ENCODE measurements at places on chromosomes 5 and 9.

- no peak for DNase-seq
Observed at GRCh38 chr5:94778732-94779131, 160.3 kb downstream of the SLF1 start.

GRCh38 chr9:134399435-134400056 is 73.3 kb downstream of the RXRA start:
- DNase-seq = no peak

GRCh38 chr5:131419877-131420276 is 156.0 kb downstream of the CDC42SE2 start:
- no peak for DNase-seq

GRCh38 chr5:59428391-59428790 is 465.1 kb downstream of the PDE4D start:
- no peak for DNase-seq

DNA sequence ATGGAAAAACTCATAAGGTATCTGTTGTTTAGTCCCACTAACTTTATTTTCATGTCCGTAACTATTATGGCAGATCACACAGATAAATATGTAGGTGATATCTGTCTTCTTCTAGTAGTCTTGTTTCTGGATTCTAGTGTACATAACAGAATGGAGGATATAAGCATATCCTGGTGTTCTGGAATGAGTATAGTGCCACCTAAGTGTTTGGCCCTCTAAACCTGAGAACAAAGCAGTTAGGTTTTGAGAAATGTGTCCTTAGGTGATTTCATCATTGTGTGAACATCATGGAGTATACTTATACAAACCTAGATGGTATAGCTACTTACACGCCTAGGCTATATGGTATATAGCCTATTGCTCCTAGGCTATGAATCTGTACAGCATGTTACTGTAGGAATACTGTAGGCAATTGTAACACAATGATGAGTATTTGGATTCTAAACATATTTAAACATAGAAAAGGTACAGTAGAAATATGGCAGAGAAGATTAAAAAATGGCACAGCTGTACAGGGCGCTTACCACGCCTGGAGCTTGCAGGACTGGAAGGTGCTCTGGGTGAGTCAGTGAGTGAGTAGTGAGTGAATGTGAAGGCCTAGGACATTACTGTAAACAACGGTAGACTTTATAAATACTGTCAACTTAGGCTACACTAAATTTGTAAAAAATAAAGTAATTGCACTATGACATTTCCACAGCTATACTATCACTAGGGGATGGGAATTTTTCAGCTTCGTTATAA is 150.3 kb upstream of the SLC24A2 start:
- DNase-seq = no peak

DNA sequence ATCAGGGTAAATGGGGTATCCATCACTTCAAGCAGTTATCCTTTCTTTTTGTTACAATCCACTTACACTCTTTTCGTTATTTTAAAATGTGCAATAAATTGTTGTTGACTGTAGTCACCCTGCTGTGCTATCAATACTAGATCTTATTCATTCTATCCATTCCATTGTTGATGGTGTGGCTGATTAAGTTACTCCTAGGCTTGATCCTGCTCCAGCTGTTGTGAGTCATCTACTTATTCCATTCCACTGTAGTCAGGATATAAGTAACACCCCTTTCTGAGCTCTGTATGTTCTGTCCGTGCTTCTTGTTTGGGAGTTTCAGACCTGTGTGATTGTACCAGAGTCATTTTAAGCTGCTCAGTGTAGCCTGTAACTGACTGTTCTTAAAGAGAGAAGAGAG is 122.5 kb upstream of the RUSC2 start:
- DNase-seq = no peak

GRCh38 chr5:177537389-177538361 is 16.7 kb downstream of the FAM193B start:
- DNase-seq = no peak

- no peak for DNase-seq
Observed at GRCh38 chr5:160799184-160799583, 52.8 kb downstream of the ATP10B start.

GRCh38 chr5:73095564-73096238 is 24.7 kb upstream of the TMEM171 start:
- no peak for DNase-seq

- DNase-seq = no peak
Observed at GRCh38 chr5:150599917-150600511, 40.4 kb upstream of the SYNPO start.

DNA sequence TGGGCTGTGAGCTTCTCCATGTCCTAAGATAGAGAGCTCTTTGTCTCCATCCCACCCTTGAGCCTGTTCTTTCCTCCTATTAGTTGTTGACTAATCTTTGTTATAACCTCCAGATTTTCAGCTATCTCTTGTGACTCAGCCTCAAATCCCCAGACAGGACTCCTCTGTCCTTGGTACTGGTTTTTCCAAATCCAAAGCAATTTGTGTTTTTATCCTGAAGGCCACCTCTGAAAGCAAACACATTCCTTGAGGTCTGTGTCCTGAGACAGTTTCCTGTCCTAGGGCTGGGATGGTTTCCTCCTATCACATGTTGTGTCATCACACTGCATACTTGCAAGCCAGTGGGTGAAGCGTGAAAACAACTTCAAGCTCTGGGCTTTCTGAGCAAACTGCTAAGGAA is 8.5 kb downstream of the TNC start:
- DNase-seq = no peak

- DNase-seq = no peak
Observed at GRCh38 chr9:133032171-133032570, 1.4 kb downstream of the GTF3C5 start.

- no peak for DNase-seq
Observed at GRCh38 chr5:133341296-133341695, 271.0 kb downstream of the FSTL4 start.

- no peak for DNase-seq
Observed at GRCh38 chr5:178602752-178603151, 12.6 kb upstream of the COL23A1 start.

DNA sequence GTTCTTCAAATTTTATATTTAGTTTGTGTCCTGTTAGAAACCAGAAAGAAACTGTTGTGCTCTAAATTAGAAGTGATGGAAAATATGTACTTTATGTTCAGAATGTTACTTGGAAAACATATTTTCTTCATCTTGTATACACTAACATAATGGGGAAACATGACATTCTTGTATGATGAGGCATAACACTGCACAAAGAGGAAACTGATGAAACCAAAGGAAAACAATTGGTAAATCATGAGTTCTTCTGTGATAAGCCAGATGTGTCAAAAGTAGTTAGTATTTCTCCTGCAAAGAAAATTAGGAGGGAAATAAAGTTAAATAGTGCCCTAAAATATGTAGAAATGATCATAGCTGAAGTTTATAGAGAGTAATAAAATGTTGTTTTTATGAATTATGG is 111.1 kb upstream of the FBN2 start:
- DNase-seq = no peak

GRCh38 chr5:3393920-3394597 is 201.6 kb upstream of the IRX1 start:
- no peak for DNase-seq

- DNase-seq = no peak
Observed at GRCh38 chr5:138829341-138829740, 45.8 kb downstream of the LRRTM2 start.

Measured in hippocampal formation (tissue), 2 donors.